Cardiac muscle cell (in vitro differentiated cells and primary cell): ENCODE measurements at places on chromosomes 12 and 14. TPM values are rescaled to one million over a fixed set of nuclear protein-coding genes. Genes with fewer than 3 reads are reported as not detected.
A peak's percentile ranks its signal among the peaks of the same experiment; 100 is the strongest.

CLEC4D gene
- polyA plus RNA-seq, result not detected in 2 replicates

GPR84 gene
- not detected in 2 replicates for polyA plus RNA-seq

MYO1H gene
- 0.36 TPM in 1 of 2 replicates, not detected in the other for polyA plus RNA-seq

- DNase-seq, result no peak
Measured at GRCh38 chr14:102170061-102170460, 30.4 kb downstream of the WDR20 start.

DNA sequence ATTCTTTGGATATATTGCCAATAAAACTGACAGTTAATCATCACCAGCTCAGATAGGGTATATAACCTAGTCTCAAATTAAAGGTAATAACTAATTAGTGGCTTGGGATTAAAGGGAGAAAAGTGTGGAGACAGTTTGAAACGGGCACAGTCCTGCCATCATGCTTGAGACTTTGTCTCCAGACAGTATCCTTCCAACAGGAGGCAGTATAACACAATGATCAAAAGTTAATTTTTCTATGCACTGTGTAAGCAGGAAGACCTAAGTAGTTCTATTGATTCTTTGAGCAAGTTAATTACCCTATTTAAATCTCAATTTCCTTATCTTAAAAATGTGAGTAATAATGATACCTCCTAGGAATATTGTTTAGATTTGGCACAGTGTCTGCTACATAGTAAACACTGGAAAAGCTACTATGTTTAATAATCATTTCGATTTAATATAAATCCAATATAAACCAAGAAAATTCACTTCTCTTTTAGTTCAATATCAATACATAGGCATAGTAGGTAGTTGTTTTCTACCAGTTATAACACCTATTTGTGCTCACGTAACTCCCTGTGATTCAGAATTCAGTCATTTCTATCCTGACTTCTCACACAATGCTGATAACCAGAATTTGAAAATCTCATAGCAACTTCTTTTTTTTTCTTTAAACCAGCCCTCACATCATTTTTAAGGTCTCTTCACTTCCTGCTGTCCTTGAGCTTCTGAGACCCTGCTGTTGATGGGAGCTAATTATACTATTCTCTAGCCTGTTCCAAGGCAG, 53.7 kb downstream of the GALNT4 start:
- peak; percentile 77 for DNase-seq

DNA sequence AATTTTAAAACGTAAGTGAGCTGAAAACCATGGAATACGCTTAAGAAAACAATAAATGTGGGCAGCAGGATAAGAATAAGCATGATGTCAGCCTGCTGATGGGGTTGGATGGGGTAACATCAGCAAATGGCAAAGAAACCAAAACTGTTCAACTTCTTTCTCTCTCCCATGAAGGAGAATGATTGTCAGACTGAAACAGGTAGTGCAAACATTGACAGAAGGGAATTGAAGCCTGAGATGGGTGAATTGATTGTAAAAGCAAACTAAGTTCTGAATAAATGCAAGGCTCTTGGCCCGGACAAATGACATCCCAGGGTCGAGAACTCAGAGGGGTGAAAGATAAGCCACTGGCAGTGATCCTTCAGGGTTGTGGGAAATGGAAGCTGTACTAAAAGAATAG, 182.6 kb downstream of the ETV6 start:
- no peak for DNase-seq

KITLG gene
- 0.09 and 1.1 TPM in 2 replicates for polyA plus RNA-seq

RNASE1 gene
- 2.5 and 5.7 TPM in 2 replicates for polyA plus RNA-seq

LRRK2 gene
- polyA plus RNA-seq, result 5.7 and 6.4 TPM in 2 replicates

GRCh38 chr12:81354327-81354932, 276.6 kb downstream of the ACSS3 start:
- DNase-seq, result no peak

P2RX2 gene
- polyA plus RNA-seq, result not detected in 2 replicates
